ENCODE measurements at places on chromosomes 5 and 9.

GRCh38 chr9:105993116-105993854 is 298.9 kb downstream of the TMEM38B start:
- no peak for DNase-seq

GRCh38 chr5:80370390-80370789 is 37.5 kb upstream of the ZFYVE16 start:
- no peak for DNase-seq

- DNase-seq: no peak
Measured at GRCh38 chr5:29054282-29054681, 2015.9 kb upstream of the CDH9 start.

- DNase-seq: peak; percentile 57
Measured at GRCh38 chr9:89978185-89978584, 373.4 kb downstream of the GADD45G start.

- no peak for DNase-seq
Measured at GRCh38 chr9:133768371-133768858, 30.3 kb upstream of the SARDH start.

- peak; percentile 79 for DNase-seq
Measured at GRCh38 chr5:135457424-135458071, 5.4 kb upstream of the TIFAB start.

DNA sequence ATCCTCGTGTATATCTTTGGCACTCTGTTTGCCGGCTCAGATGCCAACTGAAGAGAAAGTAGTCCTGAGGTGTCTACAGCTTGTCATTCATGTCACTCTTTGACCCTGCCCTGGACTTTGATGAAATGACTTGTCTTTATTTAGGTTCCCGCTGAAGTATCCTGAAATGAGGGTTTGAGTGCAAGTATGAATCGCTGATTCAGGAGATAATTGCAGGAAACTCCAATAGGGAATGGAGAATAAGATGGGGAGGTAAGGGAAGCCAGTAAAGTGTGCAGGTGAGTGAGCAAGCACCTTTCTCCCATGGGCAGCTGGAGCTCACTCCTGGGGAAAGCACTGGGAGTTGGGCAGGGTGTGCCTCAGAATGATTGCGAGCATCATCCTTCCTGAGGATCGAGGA is 50.3 kb upstream of the ZFR start:
- DNase-seq: no peak

- DNase-seq: no peak
Measured at GRCh38 chr9:85212887-85213286, 528.9 kb downstream of the AGTPBP1 start.

DNA sequence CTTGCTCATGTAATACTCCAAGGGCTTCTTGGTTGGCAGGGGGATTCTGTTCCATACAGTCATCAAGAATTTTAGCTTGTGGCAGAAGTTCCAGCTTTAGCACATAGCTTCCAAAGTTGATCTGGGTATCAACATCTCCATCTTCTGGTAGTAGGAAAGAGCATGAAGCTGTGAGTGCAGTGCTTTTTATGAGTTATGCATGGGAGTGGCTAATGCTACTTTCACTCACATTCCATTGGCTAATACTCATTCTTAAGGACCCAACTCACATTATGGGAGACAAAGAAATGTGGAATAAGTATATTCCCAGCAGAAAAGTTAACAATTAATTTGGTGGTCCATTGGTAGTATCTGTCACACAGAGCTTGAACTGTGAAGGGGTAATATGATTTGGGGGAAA is 194.2 kb upstream of the CHD1 start:
- no peak for DNase-seq

- DNase-seq: no peak
Measured at GRCh38 chr9:120377268-120378159, 202.5 kb downstream of the CDK5RAP2 start.

DNA sequence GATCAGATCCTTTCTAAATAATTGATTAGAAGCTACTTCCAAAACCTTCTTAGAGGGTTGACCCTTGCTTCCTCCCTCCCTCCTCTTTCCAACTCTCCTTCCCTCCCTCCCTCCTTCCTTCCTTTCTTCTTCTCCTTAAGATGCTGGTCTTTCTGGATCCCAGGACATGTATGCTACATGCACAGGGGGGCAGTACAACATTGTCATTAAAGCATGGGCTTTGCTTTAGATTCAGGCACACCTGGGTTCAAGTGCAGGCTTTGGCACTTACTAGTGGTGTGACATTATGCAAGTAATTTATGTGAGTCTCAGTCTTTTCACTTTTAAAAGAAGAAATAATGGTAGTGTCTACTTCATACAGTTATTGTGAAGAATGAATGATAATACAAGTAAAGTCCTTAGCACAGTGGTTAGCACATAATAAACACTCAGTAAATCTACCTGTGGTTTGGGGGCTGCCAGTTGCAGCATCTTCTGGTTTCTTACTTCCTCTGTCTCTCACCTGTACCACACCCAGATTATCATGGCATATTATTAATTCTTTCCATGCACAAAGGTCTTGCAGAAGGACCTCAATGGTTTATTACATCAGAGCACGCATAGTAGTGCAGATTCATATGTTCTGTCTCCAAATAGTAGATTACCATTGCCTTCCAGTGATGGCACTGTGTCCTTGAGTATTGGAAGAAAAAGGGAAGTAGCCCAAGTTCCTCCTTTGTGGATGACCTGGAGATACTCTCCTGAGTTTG is 154.1 kb downstream of the ARHGAP26 start:
- DNase-seq: peak; percentile 72

GRCh38 chr5:150758203-150758530 is 650 bp downstream of the DCTN4 start:
- no peak for DNase-seq

DNA sequence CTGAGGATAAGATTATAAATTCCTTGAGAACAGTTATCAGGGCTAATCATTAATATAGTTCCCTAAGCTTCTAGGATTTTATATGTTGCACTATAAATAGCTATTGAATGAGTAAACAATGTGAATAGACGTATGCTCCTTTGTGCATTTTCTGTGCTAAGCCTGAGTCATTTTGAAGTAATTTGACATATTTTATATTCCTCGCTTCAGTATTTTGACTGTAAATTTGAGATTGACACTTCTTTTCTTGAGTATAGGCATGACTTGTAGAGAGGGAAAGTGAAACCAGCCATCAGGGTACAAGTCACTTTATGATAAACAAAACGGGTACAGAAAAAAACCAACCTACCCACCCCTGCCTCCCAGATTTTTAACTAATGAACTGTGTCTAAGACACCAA is 367.7 kb upstream of the PRR16 start:
- DNase-seq: no peak

DNA sequence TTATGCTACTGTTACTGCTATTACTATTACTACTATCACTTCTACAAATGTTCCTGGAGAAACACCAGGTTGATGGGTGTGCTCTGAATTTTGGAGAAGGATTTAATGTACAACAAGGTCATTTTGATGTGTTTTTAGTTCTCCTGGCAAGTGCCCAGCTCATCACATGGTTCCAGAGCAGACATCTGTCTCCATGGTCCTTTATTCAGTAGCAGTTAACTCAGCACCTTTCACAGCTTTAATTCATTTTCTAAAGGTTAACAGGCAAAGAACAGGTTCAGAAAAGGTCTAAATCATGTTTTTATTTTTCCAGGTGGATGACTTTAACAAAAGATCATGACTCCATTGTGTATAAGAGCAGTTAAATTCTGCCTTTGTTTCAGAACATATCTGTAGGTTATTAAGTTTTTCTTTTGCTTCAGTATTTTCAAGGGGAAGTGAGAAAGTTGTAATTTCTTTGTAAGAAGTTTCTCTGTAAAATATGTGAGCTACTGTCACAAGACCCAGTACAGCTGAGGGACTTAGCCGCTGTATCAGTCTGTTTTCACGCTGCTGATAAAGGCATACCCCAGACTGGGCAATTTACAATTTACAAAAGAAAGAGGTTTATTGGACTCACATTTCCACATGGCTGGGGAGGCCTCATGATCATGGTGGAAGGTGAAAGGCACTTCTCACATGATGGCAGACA is 41.9 kb downstream of the MTRR start:
- no peak for DNase-seq

- DNase-seq: peak; percentile 72
Measured at GRCh38 chr9:84315278-84315877, 25.2 kb downstream of the SLC28A3 start.

DNA sequence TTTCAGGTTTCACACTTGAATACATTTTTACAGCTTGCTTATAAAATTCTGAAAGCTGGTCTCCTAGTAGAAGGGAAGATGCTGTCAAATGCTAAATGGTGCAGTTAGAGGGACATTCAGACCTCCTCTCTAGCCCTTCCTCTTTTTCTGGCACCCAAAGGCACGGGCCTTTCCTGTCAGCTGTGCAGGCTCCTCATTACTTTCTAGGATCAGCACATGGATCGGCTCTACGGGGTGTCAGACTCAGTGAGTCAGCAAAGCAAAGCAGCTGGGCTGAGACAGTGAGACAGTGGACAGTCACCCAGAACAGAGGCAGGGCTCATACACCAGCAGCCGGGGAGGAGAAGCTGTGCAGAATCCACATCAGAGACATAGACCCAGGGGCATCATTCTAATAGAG is 80.0 kb upstream of the TNC start:
- DNase-seq: no peak

DNA sequence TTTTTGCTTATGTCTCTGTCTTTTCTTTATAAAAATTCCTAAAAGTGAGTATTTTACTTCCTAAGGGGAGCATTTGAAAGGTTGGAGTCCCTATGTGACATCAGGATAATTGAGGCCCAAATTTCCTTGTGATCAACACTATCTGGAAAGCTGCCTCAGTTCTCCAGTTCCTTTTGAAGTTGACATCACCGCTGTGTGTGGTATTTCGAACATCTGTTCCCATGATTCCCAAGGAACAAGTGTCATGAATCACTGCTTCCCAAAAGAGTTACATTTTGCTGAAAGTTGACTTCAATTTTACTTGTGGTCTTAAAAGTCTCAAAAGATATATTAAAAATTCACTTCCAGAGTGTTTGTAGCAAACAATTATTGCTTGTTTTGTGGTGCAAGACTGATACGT is 452.1 kb upstream of the RGMB start:
- no peak for DNase-seq

DNA sequence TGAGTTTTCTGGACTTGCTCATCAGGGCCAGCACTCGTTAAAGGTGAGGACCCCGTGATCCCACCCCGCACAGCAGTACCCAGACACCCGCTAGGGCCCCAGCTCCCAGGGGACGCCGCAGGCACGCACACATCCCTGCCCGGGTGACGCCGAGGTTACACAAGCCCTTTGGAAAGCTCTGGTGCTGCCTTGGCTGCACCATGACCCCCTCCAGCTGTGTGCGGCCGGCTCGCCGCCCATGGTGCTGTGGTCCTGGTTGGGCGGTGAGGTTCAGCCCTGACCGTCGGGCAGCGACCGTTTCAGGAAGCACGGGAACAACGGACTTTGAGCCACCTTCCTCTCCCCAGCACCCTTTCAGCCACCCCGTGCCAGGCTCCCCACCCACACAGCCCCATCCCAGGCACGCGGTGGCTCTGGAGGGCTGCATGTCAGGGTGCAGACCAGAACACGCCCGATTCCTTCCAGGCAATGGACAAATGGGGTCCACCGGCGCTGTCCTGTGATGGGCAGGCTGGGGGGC is 7.5 kb upstream of the SLC12A7 start:
- DNase-seq: no peak

DNA sequence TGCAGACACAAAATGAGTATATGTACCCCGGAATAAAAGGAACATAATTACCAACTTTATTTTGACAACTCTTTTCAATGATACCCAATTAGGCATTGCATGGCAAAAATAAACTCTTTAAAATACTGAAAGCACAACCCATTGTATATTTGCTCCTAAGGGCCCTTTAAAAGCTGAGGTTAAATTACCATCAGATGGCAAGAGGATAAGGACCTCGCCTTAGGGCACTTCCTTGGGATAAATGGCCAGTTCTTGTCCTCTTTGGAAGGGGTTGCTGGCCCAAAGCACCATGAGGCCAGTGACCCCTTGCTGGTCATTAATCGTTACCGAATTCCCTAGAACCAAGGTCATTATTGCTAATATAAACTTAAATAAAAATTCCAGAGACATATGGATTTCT is 46.0 kb downstream of the EBF1 start:
- no peak for DNase-seq

GRCh38 chr5:110965773-110966581 is 105.5 kb upstream of the TSLP start:
- DNase-seq: no peak

- DNase-seq: no peak
Measured at GRCh38 chr9:68927165-68927564, 86.7 kb downstream of the PRKACG start.

DNA sequence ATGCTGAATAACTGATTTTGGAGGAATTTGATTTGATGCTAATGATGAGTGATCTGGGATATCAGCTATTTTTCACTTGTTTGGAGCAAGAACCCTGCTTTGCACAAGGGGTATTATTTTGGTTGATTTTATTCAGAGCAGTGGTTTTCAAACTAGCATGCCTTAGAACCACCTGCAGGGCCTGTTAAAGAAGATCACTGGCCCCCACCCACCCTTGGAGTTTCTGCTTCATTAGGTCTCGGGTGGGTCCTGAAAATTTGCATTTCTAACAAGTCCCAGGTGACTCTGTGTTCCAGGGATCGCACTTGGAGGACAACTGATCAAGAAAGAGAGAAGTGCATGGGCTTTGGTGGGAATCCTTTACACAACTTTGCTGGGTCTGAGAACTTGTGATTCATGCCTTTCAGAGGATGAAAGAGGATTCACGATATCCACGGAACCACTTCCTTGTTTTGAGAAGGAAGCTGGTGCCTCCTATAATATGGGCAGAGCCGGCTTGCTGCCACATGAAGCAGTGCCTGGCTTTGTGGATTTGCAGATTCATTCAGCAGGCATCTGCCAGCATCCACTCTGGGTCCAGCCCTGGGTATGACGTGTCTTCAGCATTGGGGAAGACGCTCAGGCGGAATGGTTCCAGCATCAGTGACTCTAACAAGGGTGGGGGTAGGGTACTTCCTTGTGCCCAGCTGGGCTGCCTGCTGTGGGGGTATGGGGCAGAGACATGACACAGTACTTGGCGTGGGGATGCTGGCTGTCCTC is 106.6 kb upstream of the PITX1 start:
- DNase-seq: no peak

GRCh38 chr5:154625031-154625430 is 130.1 kb upstream of the LARP1 start:
- DNase-seq: no peak

GRCh38 chr5:3324421-3325101 is 271.1 kb upstream of the IRX1 start:
- peak; percentile 26 for DNase-seq

DNA sequence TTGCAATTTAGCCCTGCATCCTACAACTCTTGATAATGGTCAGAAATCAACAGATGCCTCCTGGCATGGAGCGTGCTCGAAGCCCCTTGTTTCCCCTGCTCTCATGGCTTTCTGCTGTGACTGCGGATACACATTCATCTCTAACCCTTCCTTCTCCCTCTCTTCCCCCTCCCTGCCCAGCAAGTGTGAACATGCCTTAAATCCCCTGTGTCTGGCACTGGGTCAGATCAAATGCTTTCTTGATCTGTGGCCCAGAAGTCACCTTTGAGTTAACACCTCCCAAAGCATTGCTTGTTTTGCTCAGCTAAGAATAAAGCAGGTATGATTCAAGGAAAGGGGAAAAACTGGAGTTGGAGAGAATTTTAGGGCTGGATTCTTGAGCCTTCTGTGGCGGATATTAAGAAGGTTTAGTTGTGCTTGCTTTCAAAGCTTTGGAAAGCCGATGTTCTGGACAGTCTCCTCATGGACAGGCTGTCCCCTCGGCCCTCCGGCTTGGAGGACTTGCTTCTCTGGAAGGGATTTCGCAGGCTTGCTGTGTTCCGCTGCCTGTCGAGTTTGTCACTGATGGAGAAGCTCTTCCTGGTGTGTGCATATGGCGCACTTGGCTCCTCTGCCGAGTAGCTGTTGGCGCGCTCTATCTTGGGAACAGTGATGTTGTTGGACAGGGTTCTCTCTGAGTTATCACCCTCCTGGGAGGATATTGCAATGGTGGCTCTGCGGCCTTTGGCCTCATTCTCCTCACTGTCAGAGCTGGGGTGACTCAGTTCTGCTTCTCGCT is 121.3 kb upstream of the KLF9 start:
- no peak for DNase-seq
